ENCODE measurements at places on chromosomes 4 and X.

GRCh38 chrX:71107762-71108360, 1.3 kb upstream of the CXorf65 start:
- no peak for DNase-seq

DNA sequence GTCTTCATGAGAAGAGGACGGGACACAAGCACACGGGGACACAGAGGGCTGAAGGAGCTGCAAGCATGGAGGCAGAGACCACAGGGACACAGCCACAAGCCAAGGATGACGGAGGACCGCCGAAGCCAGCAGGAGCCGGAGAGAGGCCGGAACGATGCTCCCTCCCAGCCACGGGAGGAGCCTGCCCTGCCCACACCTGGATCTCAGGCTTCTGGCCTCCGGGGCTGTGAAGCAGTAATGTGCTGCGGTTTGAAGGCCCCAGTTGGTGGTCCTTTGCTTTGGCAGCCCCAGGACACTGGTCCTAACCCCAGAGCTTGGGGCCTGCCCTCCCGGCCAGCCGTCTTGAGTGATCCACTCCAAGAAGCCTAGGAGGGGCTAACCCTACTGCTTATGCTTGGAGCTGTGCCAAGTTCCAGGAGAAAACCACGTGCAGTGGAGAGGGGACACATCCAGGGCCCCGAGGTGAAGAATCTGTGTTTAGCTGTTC, 85.9 kb downstream of the HMX1 start:
- no peak for DNase-seq

- no peak for DNase-seq
These were observed 89.3 kb upstream of the NKX1-1 start for GRCh38 chr4:1495416-1496115.

DNA sequence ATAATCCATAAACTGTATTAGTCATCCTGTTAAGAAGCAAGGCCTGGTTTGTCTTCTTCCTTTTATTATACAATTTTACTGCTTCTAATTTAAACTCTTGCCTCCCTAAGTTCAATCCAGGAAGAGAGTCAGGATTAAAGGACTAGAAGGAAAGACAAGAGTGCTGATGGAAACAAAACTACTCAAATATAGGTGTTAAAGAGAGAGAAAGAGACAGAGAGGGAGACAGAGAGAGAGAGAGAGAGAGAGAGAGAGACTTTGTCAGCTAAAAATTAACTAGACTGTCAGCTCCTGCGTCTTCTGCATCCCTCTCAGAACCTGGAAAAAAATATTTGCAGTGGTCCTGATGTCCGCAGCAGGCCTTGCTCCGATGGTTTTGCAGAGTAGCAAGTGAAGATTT, 13.5 kb upstream of the FGG start:
- no peak for DNase-seq

DNA sequence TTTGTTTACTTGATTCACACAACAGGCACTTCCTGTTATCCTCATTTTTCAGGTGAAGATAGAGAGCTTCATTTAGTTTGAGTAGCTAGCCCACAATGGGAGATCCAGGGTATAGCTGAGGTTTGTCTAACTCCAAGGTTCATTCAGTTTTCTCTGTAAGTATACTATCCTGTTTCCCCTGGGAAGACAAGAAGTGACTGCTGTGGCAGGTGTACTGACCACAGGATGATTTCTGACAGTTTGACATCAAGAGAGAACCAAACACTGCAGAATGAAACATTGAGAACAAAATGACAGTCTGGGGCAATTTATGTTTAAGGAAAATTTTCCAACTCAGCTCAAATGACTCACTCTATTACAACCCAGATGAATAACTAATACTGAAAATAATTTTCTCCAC, 958.0 kb downstream of the STPG2 start:
- DNase-seq: no peak

DNA sequence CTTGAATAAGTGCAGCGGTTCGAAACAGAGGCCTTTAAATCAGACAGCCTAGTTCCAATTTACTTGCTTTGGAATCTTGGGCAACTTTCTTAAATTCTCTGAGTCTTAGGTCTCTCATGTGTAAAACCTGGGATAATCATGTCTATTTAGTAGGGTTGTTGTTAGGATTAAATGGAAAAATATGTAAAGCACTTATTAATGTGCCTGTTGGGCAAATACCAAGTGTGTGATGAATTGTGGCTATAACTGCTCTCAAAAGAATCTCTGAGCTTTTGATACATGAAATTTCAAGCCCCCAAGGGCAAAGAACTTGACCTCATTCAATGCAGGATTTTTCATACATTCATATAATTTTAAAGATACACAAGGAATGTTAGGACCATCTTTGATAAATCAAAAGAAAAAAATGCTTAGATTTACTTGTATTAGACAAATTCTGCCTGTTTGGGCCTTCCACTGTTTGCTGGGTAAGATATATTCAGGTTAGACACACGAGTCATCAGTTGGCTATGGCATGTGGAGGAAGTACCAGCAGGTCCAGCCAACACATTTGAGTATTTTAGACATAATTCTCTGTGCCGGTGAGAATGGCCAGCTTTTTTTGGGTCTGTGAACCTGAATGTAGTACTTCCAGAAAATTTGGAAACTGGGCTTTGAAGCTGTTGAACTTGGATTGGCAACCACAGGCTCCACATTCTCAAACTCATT, 241.4 kb upstream of the CNKSR2 start:
- no peak for DNase-seq

DNA sequence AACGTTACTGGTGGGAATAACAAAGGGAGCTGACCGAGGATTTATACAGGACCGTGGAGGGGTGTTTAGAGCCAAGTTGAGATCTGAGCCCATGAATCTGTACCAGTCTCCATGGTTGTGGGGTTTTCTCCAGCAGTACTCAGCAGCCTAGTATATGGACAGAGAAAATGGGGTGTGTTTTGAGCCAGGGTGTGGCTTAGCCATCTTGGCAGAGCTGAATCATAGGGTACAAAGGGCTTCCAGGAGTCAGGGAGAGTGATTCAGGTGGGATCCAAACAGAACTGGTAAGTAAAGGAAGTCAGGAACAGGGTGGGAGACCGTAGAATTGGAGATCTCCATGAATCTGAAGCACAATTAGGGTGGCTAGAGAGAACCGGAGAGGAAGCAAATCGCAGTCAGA, 7.4 kb upstream of the HPRT1 start:
- no peak for DNase-seq

- no peak for DNase-seq
These were observed 65.0 kb downstream of the INPP4B start for GRCh38 chr4:142781114-142781513.

DNA sequence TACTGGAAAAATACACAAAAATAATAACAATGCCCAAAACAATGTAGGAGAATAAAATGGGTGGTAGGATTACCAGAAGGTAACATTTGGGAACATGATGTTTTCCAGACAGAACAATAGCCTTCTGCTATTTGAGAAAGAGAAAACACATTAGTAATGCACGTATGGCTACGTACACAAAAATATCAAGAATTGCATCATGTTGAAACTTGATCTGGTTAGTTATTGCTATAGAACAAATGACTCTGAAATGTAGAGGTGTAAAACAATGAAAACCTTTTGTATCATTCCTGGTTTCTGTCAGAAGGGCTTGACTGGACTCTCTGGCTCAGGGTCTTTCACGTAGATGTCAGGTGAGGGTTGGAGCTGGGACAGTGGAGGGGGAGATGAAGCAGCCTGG, 1040.0 kb downstream of the FAT4 start:
- DNase-seq: no peak

- DNase-seq: no peak
These were observed 48.1 kb downstream of the PDGFC start for GRCh38 chr4:156923525-156923924.

DNA sequence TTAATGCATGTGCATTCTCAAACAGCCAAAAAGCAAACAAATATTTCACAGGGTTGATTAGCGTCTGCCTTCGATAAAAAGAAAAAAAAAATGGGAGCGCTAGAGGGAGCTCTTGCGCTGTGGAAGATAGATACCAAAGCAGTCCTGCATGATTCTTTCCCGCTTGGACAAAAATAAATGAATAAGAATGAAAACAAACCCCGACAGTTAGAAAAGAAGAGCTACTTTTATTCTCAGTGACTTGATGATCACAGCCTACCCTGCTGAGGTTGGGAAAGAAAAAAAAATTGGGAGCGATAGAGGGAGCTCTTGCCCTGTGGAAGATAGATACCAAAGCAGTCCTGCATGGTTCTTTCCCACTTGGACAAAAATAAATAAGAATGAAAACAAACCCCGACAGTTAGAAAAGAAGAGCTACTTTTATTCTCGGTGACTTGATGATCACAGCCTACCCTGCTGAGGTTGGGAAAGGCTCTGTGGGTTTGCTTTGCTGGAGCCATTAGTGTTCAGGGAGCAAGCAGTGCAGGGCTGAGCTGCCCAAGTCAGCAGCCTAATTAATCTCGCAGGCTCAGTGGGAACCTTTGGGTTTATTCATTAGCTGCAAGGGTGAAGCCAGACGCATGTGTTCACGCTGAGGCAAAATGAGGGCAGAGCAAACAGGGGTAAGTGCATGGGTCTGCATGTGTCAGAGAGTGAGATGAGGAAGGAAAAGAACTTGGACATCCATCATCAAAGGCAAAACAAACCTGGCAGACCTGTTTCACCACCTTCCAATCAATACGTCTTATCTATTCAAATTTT, 249.3 kb upstream of the PRKX start:
- DNase-seq: no peak

DNA sequence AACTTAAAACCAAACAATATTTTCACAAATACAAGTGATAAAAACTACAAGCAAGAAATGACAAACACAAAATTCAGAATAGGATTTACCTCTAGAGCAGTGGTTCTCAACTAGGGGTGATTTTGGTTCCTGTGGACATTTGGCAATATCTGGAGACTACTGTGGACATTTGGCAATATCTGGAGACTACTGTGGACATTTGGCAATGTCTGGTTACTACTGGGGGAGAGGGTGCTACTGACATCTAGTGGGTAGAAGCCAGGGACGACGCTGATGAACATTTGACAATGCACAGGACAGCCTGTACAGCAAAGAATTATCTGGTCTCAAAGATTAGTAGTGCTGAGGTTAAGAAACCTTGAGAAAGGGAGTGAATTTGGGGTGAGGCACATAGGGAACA, 169.8 kb downstream of the CLCN4 start:
- no peak for DNase-seq

DNA sequence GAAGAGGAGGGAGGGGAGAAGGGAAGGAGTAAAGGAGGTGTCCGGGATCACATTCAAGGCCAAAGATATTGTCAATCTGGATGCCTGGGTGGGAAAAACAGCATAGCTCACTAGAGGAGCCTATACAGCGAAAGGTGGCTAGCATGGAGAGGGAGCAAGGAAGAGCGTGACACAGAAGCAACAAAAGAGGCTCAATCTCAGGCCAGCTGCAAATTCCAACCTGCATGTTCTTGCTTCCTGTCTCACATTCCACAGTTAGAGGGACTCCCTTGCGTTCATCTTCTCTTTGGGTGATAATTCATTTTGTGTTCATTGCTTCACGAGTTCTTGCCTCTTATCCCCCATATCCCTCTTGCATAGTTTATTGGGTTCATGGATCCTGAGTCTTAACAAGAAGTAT, 3.0 kb upstream of the CLNK start:
- no peak for DNase-seq

DNA sequence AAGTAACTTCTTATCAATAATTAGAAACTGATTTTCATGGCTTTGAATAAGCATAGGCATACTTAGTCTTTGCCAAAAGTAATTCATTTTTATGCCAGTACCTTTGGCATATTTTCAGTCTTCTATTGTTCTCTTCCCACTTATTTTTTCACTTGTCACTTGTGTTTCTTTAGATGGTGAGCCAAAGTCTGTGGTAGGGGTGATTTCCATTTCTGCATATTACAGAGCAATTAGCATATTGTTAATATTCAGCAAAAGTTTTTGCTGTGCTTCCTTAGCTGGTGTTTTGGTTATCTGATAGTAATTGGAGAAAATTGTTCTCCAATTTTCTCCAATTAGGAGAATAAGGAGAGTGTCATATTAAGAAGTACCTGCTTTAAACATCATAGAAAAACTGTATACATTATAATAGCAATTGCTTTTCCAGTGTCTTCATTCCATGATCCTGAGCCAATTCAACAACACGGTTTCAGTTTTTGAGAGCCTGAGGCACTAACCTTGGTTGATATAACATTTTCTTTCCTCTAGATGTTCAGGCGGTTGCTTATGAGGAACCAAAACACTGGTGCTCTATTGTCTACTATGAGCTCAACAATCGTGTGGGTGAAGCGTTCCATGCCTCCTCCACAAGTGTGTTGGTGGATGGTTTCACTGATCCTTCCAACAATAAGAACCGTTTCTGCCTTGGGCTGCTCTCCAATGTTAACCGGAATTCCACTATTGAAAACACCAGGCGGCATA, 64.7 kb downstream of the SMAD1 start:
- no peak for DNase-seq

DNA sequence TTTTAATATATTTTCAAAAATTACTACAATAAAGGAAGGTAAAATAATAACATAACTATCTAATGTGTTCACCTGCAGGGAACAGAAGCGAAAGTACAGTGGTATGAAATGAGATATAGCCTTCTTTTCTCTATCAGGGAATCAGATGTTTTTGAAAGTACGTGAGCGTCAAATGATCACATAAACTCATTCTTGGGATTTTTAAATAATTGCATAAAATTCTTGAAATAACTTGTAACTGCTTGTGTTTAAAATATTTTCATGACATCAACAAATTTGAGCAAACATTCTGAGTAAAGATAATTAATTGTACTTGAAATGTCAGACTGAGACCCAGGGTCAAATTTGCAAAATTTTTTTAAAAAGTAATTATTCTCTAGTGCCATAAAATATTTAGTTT, 193.5 kb upstream of the NEIL3 start:
- no peak for DNase-seq

- DNase-seq: no peak
These were observed 32.7 kb upstream of the MAGED1 start for GRCh38 chrX:51860679-51861078.

DNA sequence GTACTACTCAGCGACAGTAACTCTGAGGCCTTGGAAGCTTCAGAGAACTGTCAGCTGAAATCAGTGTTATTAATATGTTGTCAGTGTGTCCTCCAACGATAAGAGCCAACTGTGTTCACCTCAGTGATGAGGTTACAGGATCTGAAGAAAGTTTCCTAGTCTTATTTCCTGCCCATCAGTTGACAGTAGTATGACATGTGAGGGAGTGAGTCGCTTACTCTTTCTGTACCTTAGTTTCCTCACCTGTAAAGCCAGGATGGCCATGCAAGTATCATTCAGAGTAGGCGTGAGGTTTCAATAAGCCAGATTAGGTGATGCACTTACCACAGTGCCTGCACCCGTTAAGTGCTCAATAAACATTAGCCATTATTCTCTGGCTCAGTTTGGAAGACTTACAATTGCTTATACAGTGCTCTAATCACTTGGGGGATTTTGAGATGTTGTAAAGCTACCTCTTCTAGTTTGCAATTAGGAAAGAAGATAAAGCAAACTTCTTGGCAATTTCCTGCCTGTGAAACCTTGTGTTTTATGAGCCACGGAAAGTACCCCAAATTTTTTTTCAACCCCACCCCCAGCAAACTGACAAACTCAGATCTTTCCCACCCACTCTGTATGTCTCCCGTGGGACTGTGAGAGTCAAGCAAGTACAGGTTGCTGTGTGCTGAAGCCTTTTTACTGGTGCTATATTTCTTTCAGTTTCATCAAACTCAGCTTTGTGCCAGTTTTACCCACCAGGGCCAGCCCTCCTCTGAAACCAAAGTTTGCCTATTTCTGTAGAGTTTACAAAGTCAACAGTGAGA, 62.2 kb downstream of the ANXA3 start:
- peak; percentile 65 for DNase-seq
